GM10248 (cell line): ENCODE measurements at places on chromosomes 3 and 15.

- DNase-seq, result no peak
Measured at GRCh38 chr15:95603802-95604201, 726.7 kb upstream of the NR2F2 start.

DNA sequence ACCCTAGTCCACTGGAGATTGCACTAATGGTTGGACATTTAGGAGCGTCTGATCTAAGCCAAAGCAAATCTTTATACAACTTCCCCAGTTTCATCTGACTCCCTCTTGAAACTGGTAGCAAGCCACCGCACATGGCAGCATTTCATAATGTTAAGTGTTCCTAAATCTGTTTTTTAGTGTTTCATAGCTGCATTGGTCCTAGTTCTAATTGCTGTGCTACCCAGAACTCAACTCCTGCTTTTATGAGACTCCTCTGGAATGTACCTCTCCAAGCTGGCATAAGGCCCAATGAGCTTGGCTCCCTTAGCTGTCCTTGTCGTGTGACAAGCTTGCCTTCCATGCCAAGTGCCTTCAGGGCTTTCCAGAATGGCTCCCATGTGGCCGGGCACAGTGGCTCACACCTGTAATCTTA, 65.3 kb upstream of the FLNB start:
- no peak for DNase-seq

DNA sequence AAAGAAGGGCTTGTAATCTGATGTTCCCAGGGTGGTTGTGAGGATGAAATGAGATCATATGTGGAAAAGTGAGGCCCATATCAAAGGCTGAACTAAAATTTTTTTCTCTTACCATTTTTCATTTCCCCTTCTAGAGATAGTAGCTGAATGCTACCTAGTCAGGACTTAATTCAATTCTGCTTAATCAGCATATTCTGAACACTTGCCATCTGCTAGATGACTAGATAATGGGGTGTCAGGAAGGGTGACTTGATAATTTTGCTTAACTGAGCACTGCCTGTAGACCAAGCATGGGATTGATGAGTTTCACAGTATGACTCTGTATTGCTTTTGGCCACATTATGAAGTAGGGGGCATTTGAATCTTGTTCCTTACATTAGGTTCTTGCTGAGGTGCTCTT, 136.2 kb downstream of the CHST2 start:
- no peak for DNase-seq

DNA sequence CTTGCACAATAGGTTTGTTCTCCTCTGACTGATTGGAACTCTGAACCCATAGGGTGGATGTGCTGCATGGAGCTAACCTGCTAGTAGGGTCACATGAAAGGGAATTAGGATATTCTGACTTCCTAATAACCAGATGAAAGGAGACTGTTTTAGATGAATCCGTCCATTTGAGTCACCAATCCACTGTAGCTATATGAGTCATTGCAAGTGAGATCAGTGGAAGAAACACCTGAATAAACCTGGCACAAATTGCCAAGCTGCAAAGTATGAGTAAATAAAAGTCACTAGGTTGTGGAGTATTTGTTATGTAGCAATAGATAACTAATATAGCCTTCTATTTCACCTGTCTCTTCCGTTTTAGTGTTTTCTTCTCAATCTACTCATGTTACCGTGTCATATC, 584.4 kb downstream of the PDCD6IP start:
- DNase-seq, result no peak

- DNase-seq, result no peak
Measured at GRCh38 chr3:170724599-170725280, 138.9 kb upstream of the SLC7A14 start.

GRCh38 chr3:81723732-81724313, 37.6 kb downstream of the GBE1 start:
- DNase-seq, result peak; percentile 4

DNA sequence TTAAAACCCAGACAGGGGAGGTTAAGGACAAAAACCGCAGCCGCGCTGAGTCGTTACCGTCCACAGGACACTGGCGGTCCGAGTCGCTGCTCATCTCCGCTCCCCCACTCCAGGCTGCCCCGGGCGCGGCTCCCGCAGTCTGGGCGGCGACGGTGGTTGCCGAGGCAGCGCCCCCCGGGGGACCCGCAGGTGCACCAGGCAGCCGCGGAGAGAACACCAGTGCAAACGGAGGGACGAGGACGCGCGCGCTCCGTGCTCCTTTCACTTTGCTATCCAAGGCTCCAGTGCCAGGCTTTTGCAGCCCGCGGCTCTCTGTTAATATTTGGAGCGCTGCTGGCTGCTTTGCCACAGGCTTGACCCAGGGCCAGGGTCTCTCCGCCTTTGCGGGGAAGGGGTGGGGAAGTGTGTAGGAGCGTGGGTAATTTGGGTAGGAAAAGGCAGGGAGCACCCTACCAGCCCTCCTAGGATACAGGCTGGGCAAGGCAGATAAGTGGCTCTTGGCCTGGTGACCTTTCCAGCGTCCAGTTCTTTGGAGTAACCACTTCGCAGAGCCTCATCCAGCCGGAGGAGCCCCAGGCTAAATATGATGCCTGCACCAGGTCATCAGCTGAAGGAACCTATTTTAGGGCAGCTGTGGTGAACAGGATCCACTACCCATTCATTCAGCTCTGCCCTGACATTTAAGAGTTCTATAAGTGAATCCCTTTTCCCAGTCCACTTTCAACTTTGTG, at the start of gene GADL1:
TSS of gene GADL1 (minus strand) at position 141 of the 731 bp plus-strand sequence. CDS start at position 94, 47 bp downstream.
- no peak for DNase-seq

DNA sequence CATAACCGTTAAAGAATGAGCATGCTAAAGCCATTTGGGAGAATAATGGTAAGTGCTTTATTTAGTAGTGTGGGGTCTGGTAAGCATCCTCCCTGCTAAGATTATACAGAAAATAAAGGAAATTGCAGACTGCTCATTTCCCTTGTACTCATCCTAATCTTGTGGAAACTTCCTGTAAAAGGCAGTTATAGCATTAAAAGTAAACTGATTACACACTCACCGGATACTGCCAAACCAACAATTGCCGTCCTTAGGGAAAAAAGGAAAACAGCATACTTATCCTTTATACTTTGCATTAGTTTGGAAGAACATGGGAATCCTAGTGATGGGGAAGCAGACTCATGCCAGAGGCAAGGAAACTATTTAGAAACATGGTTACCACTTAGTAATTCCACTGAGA, 5.3 kb upstream of the SPRED1 start:
- DNase-seq, result no peak

GRCh38 chr3:8996681-8997121, 33.4 kb upstream of the RAD18 start:
- DNase-seq, result no peak

- no peak for DNase-seq
Measured at GRCh38 chr3:127698691-127699415, 26.1 kb downstream of the ABTB1 start.

- DNase-seq, result no peak
Measured at GRCh38 chr3:36560685-36561084, 180.4 kb downstream of the STAC start.

DNA sequence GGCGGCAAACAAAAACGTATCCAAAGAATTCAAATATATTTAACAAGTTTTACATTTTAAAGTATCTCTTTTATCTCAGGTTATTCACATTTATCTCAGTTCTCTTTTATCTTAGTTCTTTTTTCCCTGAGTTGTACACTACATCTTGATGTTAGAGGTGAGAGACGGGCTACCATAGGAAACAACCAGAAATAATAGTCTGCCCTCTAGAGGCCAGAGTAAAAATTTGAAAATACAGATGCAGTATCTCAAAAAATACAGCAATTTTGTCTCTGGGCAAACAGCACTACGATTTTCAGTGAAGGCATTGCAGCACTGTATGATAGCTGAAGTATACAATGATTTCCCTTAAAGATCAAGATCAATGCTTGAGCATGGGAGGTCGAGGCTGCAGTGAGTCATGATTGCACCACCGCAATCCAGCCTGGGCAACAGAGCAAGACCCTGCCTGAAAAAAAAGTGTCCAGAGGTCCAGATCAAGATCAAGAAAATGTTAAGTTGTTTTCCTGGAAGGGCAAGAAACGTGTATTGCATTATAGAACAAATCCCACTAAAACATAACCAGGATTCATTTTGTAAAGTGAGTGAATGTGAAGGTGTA, 82.6 kb upstream of the ATP11B start:
- peak; percentile 56 for DNase-seq

DNA sequence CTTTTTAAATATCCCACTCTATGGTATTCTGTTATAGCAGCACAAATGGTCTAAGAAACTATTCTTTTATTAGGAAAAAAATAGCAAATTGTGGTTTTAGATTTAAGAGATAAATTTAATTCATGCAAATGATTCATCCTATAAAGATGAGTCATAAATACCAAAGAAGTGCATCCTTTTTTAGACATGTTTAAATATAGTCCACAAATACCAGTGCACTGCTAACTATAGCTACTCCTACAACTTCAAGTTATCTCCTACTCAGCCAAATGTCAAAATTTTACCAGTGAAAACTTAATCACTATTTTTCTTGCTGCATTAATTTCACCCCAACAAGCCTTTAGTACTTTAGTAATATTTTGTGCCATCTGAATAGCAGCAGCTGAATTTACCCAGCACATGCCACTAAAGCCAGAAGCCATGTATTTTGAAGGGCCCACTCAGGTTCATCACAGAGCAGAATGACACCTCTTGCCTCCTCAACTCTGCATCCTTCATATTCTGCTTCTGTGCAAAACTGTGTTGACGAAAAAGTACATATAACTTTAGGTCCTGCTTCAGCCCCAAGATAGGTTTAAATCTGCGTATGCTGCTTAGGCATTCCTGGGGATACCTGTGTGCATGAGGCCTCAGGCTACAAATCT, 24.9 kb downstream of the CX3CR1 start:
- DNase-seq, result no peak

DNA sequence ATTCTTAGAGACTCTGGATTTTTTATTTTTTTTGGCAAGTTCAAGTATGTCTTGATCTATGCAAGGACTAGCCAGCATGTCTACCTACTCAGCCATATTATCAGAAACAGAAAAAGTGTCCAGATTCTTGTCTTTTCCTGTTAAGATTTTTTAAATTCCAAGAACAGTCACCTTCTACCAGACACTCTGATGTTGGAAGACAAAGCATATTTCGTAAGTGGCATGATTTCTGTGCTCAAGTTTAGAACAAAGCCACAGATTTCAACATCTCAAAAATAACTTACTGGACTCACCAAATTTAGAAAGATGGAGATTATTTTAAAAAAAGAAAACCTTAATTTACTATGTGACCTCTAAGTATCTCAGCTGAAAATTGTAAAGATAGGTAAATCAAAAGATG, 61.9 kb downstream of the GOLGA6L7 start:
- DNase-seq, result no peak

DNA sequence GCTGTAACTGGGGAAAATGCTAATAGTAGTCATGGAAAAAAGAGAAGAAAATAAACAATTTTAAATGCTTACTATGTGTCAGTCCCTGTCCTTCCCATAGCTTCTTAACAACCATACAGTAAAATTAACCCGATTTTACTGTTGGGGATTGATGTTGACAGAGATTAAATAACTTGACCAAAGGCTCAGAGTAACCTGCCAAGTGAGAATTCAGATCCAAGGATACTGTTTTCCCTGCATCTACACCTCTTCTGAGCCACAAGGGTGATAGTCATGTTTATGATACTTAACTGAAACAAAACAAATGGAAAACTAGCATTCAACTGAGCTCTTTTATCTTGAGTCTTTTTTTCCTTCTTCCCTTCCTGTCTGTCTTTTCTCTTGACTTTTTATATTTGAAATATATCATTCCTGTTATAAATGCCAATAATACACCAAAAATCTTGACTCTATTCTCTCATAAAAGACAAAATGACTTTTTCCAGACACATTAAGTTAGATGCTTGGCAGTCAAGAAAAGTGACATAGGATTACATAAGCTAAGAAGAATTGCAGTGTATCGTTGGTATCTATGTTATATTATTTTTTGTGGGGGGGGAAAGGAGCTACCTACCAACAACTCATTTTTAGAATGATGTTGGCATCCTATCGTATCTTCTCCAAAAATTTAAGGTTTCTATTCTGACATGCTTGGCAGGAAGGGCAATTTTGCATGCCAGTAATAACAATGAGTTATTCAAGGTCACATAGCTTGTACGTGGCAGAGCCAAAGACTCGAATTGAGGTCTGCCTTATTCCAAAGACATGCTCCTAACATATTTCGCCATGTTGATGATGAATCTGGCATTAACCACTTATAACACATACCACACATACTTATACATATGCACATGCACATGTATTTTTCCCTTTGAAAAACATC, 306.6 kb upstream of the KCNH8 start:
- no peak for DNase-seq

DNA sequence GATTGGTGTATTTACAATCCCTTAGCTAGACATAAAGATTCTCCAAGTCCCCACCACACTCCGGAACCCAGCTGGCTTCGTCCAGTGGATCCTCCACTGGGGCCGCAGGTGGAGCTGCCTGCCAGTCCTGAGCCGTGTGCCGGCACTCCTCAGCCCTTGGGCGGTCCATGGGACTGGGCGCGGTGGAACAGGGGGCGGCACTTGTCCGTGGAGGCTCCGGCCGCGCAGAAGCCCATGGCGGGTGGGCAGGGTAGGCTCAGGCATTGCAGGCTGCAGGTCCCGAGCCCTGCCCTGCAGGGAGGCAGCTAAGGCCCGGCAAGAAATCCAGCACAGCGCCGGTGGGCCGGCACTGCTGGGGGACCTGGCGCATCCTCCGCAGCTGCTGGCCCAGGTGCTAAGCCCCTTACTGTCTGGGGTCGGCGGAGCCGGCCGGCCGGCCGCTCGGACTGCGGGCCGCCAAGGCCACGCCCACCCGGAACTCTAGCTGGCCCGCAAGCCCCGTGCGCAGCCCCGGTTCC, 3.5 kb upstream of the RNU5B-1 start:
- DNase-seq, result no peak

DNA sequence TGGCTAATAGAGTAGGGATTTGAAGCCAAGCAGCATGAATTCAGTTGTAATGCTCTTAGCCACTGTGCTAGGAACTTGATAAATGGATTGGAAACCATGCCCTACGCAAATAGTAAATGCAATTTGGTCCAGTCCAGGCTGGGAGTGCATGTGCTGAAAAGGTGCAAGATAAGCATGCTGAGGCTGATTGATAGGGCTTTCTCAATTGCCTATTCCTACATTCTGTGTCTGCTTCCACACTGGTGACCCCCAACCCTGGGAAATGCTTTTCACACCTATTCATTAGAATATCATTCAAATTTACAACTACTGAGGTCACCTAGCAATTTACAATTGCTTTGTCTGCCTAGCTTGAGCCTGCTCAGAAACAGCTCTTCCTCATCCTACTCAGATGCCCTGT, 84.7 kb upstream of the SLC25A36 start:
- DNase-seq, result no peak

- DNase-seq, result no peak
Measured at GRCh38 chr3:43960448-43960840, 269.7 kb downstream of the ABHD5 start.

GRCh38 chr15:98823012-98823458, 174.7 kb downstream of the IGF1R start:
- no peak for DNase-seq

GRCh38 chr3:26264708-26265107, 357.9 kb upstream of the LRRC3B start:
- no peak for DNase-seq

GRCh38 chr3:170622369-170623159, 36.7 kb upstream of the SLC7A14 start:
- no peak for DNase-seq
